KBM-7 (cell line): ENCODE measurements at places on chromosomes 11 and 22.

DNA sequence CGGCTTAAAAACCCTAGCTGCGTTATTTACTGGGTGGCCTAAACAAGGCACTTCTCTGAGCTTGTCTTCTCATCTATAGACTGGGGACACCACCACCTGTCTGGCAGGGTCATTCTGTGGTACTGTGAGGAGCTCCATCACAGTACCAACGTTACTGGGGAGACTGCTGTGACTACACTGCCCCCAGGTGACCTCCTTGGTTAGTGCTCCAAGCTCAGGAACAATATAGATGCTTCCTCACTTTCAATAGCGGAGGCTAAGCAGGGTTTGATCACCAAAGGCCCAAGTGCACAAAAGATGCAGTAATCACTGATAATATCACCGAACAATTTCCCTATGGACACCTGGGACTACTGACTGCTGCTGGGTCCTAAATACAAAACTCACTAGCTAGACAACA is 18.8 kb downstream of the PRPF19 start:
- DNase-seq = peak; percentile 70

- no peak for DNase-seq
Measured at GRCh38 chr11:126870021-126870420, 130.5 kb downstream of the KIRREL3 start.

GRCh38 chr11:70713988-70714665 is 315.8 kb downstream of the CTTN start:
- DNase-seq = no peak

GRCh38 chr11:10588904-10589303 is 20.4 kb upstream of the LYVE1 start:
- DNase-seq = peak; percentile 43

DNA sequence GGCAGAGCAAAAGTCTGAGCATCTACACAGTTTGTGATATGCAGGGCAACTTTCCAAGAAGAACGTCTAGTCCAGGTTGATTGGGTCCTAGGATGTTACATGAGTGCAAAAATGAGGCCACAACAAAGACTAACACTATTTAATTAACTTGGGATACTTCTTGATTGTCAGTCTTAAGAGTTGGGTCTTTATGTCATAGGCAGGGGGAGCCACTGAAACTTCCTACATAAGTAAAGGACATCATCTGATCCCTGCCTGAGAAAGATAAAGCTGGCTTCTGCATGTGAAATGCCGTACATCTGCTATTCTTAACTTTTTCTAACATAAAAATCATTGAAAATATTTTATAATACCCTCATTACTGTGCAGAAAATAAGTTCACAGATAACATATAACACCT is 525.5 kb downstream of the NTM start:
- no peak for DNase-seq

GRCh38 chr11:79400717-79401330 is 40.0 kb downstream of the TENM4 start:
- DNase-seq = peak; percentile 33

DNA sequence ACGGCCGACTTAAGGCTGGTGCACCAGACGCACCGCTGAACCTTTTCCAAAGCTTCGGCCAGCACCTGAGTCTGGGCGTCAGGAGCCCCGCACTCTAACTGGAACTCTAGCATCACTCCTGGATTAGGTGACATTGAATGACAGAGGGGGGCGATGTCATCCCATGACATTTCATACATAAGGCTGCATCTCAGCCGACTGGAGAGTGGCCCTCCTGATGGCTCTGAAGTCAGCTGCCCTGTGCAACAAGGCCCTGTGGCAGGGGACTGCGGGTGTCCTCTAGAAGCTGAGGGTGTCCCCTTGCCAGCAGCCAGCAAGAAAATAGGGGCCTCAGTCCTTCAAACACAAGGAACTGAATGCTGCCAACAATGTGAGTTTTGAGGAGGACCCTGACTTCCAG is 10.1 kb upstream of the FADS3 start:
- no peak for DNase-seq

- DNase-seq = no peak
Measured at GRCh38 chr11:70824605-70825245, 426.4 kb downstream of the CTTN start.

GRCh38 chr11:45093761-45094455 is 52.5 kb upstream of the PRDM11 start:
- DNase-seq = no peak

DNA sequence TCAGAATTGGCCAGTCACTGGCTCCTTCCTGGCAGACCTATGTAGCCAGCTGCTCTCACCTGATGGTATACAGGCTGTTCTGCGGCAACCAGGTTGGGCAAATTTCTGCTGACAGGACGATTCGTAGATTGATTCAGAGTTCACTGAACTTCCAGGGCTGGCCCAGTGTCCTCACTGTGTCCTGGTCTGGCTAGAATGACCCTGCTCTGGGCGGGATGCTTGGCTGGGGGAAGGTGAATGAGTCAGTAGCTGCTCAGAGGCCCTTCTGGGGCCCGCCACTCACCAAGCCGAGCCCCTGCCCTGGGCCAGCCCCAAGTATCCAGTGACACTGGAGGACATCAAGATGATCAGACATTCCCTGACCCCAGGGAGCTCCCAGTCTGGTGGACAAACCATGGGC is 62.9 kb upstream of the WNT11 start:
- no peak for DNase-seq

- no peak for DNase-seq
Measured at GRCh38 chr11:87394924-87395323, 357.2 kb downstream of the TMEM135 start.

- DNase-seq = no peak
Measured at GRCh38 chr11:6481924-6482275, 599 bp downstream of the TIMM10B start.

DNA sequence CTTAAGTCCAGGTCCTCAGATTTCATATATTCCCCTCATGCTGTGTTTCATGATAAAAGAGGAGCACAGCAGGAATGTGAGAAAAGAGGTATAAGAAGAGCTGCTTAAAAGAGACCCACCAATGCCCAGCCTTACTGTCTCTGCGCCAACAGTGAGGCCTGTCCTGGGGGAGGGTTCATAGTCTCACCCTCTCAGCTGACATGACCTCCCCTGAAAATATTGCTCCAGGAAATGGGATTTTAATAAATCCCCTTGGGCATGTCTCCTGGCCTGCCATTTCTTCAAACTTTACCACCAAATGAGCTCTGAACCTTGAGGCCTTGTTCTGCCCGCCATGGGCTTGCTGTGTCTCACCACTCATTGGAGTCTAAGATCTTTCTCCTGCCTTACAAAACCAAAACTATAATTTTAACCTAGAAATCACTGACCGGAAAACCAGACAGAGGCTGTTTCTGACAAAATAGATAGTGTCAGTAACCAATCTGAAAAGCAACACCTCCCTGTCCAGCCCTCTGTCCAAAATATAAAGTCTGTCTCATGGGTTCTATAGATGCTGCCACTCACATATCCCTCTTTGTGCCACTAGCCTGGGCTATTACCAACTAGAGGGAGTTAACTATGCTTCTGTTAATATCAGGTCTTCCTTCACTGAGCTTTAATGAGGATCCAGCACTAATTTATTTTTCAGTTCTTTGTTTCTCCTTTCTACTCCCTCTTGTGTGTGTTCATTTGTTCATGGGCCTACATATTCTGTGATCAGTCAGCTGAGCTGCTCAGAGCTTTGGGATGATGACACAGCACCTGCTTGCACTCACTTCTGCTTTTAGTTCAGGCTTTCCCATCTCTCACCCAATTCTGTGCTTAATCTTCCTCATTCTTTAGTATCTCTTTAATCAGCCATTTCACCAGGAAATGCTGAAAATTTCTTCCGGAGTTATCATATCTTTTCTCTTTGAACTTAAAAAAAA is at the start of gene OR2AG2:
TSS of gene OR2AG2 (minus strand) at position 51 of the 968 bp plus-strand sequence. CDS start 3,019 bp downstream, outside the sequence.
- DNase-seq = peak; percentile 66

DNA sequence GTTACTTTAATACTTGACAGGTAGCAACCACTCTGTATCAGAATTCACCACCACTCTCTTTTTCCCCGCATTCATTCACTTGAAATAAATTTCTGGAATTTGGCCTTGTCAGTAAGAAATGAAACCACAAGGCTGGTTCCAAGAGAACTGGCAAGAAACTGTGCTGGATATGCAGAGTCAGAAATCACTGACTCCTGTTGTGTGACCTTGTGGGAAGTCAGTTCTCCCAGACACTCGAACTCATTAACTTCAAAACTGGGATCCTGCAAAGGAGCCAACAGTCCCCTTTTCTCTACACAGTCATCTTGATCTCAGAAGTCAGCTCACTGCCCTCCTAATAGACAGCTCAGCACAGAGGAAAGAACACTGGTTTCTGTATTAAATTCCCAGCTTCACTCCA is 142.7 kb downstream of the LRRC4C start:
- no peak for DNase-seq

DNA sequence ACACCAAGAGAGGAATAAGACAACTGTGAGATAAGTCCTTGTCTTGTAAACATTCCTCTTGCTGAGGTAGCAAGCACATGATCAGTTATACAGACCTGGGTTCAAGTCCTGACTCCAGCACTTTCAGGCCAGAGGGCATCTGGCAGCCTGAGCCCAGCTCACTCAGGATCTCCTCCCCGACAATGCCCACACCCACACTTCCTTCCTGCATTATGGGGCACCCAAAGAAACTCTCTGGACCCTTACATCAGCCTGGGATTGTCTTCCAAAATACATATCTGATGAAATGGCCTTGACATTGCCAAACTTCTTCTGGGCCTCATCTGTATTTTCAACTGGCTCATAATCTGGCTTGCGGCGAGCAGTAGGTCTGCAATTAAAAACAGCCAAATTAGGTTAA is 48.6 kb downstream of the ARFGAP3 start:
- DNase-seq = no peak

DNA sequence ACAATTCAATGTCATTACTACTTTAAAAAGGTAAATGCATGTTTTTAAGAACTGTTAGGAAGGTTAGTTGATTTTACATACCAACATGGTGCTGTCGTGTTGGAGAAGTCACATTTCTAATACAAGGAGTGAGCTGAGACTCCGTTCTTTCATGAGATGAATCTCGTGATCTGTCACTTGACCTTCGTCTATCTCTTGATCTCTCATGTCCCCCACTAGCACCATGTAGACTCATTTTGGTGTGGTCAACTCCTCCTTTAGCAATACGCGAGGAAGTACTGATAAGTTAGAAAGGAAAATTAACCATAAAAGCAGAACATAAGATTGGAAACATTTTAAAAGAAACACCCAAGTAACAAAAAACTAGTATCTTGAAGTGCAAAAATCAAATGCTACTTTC is 41.5 kb downstream of the BTBD10 start:
- DNase-seq = no peak

GRCh38 chr22:20094197-20094807 is 14.3 kb downstream of the DGCR8 start:
- no peak for DNase-seq

DNA sequence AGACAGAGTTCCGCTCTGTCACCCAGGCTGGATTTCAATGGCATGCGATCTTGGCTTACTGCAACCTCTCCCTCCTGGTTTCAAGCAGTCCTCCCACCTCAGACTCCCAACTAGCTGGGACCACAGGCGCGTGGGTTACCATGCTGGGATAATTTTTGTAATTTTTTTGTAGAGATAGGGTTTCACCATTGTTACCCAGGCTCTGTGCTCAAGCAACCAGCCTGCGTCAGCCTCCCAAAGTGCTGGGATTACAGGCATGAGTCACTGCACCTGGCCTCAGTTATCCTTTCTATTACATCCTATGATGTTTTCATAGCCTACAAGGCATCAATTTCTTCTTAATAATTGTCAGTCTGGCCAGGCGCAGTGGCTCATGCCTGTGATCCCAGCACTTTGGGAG is 36.5 kb downstream of the LRRC74B start:
- no peak for DNase-seq

- DNase-seq = no peak
Measured at GRCh38 chr11:61536676-61537270, 28.2 kb downstream of the LRRC10B start.

DNA sequence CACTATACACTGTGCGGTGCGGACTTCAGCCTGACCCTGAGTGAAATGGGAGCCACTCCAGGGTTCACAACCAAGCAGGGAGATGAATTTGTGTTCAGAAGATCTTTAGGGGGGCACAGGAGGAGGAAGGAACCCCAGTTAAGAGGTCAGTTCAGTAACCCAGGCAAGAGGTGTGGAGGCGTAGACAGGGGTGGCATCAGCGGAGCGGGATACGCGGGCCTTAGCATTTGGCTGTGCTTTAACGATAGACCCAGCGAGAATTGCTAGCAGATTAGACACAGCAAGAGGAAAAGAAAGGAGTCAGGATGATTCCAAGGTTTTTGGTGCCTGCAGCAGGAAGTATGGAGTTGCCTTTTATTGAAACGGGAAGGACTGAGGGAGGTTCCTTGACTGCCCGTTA is 46.8 kb downstream of the CTTN start:
- no peak for DNase-seq

- DNase-seq = no peak
Measured at GRCh38 chr11:2304506-2305139, 2.8 kb downstream of the TSPAN32 start.

GRCh38 chr22:46841522-46841921 is 79.1 kb downstream of the TBC1D22A start:
- no peak for DNase-seq

GRCh38 chr11:106275151-106275550 is 197.7 kb downstream of the AASDHPPT start:
- no peak for DNase-seq

DNA sequence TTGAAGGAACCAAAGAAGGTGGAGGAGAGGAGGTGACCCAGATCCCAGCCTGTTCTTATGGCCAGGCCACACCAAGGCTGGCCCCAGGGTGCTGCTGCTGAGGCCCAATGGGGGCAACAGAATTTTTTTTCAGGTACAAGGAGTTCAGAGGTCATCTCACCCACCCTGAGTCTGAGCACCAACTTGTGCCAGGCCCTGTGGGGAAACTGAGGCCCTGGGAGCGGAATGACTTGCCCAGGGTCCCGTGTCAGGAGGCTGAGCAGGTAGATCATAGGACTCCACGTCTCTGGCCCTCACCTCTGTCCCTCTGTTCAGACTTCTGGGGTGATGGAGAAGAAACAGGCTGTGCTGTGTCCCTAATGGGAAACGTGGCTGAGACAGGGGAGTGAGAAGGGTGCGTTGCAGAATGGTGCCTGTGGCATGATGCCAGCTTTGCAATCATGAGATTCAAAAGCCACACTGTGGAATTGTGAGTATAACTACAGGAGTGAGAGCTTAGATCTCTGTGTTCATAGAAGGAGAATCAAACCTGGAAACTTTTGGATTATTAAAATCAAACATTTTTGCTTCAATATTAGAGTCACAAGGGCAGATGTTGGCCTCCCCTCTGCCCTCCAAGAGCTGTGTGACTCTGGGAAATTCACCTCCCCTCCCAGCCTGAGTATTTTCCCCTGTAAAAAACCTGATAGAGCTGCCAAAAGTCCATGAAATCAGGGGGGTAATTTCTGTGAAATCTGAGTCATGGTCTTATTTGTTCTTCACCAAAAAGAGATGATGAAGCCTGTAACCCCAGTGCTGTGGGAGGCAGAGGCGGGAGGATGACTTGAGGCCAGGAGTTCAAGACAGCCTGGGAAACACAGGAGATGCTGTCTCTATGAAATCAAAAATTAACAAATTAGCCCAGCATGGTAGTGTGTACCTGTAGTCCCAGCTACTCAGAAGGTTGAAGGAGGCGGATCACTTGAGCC is 874 bp downstream of the APOL1 start:
- no peak for DNase-seq
